Naive B cell (primary cell): ENCODE measurements at places on chromosomes 5 and 9.

- no peak for DNase-seq
Observed at GRCh38 chr5:181235323-181235688, 8.4 kb downstream of the RACK1 start.

- no peak for DNase-seq
Observed at GRCh38 chr9:32875242-32875641, 91.9 kb downstream of the TMEM215 start.

DNA sequence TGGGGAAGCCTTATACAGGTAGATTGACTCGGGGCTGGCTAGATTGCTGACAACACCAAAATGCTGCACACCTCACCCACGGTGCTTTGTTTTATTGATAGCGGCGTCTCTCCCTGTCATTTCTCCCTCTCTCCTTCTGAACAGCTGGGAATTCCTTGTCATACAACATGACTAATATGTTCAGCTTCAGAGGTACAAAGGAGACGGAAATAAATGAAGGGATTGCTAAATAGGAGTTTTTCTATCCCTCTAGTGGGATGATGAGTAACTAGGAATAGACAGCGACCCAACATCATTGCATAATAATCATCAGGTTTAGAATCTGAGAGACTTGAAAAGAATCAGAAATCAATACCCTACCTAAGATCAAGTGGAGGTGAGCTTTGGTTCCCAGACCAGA is 337.7 kb upstream of the PANK3 start:
- DNase-seq = no peak

GRCh38 chr5:91061946-91062562 is 321.1 kb downstream of the ARRDC3 start:
- no peak for DNase-seq

DNA sequence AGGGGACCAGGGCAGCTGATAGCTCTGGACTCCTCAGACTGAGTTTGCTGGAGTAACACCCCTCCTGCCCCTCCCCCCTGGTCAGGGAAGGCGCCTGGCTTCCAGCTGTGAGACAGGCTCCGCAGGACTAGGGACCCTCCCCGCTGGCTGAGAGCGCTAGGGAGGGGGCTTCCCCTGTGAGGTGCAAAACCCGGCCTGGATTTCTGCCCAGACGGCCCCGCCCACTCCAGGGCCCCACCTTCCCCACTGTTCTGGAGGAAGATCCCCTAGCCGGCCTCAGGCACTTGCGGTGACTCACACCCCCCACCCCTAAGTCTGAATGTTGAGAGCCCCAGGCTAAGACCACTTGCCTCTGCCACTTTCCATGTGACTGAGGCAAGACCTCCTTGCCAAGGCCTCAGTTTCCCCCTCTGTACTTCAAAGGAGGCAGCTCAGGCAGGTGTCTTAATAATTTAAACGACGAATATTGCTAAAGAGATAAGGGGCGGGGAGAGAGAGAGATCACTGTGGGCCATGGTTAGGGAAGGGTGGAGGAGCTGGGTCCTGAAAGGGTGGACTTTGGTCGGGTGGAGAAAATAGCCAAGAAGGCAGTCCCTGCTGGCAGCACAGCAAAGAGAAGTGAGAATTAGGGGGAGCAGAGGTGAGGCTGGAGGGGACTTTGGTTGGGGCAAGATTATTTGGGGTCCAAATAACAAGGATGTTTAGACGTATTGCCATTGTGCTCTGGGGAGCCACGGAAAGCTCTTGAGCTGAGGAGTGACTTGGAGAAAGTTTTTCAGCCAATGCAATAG is 1.0 kb upstream of the DAB2IP start:
- DNase-seq = no peak

DNA sequence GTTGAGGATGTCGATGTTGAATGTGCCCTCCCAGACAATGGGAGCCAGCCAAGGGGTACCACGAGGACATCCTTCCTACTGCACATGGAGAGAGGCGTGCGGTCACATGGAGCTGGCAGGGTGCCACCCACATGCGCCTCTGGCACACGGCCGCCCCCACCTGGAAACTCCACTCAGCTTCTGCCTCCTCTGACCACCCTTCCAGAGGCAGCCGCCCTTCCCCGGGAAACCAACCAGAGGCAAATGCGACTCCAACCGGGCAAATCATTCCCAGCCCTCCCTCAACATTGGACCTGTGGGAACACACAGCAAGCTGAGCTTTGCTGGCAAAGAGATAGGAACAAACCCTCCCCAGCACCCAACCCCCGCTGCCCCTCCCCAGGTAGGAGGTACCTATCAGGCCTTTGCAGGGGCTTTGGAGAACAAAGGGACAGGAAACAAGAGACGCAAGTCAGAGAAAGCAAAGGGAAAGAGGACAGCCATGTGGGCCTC is 17.5 kb downstream of the ABO start:
- DNase-seq = no peak

GRCh38 chr5:76863001-76863400 is 13.2 kb downstream of the S100Z start:
- no peak for DNase-seq

GRCh38 chr9:136558373-136558772 is 12.5 kb upstream of the NOTCH1 start:
- DNase-seq = no peak

DNA sequence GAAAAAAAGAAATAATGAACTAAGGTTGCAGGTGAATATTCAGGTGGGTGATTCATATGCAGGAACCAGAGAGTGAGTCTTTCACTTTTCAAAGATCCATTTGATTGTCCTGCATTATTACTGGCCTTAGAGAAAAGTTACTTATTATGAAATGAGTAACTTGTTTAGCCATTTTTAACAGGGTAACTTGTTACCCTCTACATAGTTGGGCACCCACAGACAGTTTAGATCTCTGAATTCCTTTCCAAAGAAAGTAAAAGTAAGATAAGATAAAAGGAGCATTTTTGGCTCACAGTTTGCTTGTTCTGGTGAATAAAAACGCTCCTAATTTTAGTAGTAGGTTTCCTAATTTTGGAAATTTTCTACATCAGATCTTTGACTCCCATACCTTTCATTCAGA is 54.1 kb upstream of the DAB2 start:
- no peak for DNase-seq

DNA sequence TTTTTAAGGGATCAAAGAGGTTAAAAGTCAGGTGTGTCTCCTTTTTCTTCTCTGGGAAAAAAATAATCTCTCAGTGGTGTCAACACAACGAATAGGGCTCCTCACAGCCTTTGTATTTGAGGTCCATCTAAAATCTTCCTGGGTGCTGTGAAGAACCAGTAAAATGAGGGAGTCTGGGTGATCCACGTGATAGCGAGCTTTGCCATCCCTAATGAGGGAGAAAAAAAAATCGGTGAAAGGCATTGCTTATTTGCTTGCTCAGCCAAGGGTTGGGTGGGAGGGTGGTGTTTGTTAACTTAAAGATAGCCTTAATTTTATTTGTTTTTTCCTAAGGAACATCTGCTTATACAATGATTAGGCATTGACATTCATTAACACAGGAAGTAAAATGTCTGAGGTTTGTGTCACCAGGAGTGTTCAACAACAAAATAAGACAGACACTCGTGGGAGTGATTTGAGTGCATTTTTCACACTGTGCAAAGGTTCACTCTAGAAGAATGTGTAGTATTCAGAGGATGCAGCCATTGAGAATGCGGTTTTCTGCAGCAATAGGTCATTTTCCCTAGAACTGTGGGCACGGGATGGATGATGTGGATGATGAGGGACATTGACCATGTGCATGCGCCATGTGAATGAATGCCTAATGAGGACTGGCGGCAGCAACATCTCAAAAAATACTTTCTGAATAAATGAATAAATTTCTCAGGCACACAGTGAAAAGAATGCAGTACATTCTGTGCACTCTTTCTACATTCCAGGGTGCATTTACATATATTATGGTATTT is 369.5 kb downstream of the NTRK2 start:
- no peak for DNase-seq

DNA sequence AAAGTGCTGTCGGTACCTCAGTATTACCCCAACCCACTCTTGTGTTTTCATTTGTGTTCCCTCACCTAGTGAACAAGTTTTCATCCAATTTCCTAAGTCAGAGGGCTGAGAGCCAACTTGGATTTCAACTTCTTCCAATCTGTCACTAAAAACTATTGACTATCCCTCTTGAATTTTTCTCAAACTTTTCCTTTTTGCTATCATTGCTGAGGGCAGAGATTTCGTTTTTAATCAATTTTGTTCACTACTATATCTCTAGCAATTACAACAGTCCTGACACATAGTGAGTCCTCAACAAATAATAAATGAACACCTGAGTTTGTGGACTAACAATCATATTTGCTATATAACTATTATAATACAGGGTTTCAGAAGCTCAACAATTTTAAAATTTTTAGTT is 29.0 kb downstream of the MEIKIN start:
- no peak for DNase-seq

DNA sequence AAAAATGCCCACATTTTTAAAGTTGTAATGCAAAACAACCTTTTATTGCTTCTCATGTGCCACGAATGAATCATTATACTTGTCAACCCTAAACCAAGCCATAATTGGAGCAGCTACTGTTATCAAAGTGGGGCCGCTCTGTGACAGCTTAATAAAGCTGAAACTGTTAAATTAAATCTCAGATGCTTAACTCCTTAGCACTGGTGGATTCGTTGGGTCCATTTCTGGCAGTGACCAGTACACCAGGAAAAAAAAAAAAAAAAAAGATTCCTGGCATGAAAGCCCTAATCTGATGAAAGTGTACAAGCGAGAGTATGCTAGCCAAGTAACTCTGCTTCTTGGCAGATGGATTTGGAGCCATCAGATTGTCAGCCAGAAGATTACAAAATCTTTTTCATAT is 164.8 kb downstream of the ZSWIM6 start:
- DNase-seq = no peak

DNA sequence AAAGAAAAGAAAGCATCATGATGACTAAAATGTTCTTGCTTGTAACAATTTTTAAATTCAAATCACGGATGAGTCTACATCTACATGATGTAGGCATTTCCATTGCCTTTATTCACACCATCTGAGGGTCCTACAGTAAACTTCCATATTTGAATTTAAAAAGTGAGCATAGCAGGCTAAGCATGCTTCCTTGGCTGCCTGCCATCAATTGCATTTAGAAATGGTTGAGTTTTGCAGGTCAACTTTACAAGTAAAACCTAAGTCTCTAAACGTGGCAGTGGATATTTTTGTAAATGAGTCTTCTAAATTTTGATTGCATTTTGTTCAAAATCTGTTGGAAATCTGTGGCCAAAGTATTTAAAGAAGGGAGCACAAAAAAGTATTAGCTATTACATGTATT is 136.5 kb upstream of the PTCH1 start:
- no peak for DNase-seq

DNA sequence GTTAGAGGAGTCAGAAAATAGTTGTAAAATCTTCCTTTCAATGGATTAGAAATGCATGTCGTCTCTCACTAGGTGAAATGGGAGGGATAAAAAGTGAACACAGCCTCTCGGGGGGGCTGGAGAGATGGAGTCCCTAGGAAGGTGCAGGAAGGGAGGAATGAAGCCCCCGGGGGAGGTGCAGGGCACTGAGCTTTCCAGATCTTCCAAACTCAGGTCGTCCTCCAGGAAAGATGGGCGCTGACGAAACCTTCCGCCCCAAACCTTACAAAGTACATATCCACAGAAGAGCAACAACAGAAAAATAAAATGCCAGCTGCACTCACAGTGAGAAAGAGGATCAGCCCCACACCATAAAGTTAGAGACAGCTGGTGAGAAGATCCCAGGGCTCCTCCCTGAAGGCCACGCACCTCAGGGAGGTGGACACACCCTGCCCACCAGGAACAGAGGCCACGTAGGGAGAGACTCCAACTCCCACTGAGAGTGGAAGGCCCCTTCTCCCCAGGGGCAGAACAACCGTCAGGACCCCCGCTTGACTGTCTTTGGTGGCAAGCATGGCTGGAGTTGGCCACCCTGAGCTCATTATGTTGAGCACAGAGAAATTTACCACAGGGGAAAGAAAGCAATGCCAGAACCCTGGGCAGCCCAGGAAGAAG is 174.3 kb downstream of the AUH start:
- no peak for DNase-seq

DNA sequence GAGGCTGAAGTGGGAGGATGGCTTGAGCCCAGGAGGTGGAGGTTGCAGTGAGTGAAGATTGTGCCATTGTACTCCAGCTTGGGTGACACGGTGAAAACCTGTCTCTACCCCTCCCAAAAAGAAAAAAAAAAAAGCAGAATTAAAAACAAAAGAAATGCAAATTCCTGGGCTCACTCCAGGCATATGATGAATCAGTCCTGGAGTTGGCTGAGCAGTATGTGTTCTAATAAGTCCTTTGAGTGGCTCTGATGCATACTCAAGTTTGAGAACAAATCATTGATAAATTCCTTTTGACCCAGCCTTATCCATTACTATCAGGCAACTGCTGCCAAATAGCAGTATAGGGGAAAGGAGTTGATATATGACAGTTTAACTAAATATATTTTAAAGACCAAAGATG is 28.3 kb downstream of the UHRF2 start:
- no peak for DNase-seq

GRCh38 chr5:117587111-117587510 is 1012.5 kb upstream of the SEMA6A start:
- no peak for DNase-seq

DNA sequence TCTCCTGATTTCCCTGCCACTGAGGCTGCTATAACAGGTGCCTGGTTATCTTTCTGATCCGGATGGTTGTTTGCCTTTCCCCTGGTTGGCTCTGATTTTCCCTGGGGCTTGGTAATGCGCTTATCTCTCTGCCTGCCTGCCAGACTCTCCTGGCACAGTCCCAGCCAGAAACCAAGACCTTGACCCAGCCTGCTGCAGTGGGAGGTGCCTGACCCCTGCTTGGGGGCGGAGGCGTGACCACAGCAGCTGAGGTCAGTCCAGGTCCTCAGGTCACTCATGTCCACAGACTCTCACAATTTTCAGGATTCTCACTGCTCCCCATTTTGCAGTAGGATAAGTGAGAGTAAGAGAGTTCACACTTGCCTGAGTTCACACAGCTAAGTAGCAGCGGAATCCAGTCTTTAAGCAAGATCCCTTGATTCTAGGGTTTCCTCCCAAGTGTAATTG is 24.4 kb upstream of the SYNPO start:
- no peak for DNase-seq

- no peak for DNase-seq
Observed at GRCh38 chr9:77710316-77710715, 62.2 kb upstream of the GNA14 start.

DNA sequence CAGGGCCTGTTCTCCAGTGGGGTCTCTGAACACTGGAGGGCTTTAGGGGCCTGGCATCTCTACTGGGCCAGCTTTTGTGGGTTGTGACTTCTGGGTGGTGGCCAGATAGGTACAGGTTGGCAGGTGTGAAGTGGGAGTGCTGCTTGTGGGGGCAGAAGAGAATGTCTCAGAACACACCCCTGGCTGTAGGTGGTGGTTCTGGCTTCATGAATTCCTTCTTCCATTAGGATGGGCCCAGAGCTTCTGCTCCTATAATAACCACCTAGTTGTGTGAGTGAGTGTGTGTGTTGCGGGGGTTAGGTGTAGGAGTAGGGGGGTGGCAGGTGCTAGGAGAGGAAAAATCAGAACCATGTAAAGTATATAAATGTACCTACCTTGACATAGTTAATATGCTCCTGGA is 1.6 kb downstream of the PDZD2 start:
- DNase-seq = no peak

DNA sequence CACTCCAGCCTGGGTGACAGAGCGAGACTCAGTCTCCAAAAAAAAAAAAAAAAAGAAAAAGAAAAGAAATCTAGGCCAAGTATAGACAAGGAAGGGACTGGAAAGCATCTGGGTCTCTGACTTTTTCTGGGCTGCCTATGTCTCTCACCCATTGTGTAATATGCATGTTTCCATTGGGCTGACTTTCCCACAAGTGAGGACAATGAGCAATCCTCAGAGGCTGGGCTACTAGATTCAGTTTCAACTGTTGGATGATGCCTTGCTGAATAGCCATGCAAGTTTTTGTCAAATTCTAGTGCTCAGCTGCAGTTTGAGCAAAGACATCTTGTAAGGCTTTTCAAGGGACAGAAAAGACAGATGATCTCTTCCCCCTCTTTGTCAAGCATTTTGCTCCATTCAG is 82.1 kb downstream of the PHAX start:
- DNase-seq = no peak
